ENCODE measurements at places on chromosomes 7 and 10.

DNA sequence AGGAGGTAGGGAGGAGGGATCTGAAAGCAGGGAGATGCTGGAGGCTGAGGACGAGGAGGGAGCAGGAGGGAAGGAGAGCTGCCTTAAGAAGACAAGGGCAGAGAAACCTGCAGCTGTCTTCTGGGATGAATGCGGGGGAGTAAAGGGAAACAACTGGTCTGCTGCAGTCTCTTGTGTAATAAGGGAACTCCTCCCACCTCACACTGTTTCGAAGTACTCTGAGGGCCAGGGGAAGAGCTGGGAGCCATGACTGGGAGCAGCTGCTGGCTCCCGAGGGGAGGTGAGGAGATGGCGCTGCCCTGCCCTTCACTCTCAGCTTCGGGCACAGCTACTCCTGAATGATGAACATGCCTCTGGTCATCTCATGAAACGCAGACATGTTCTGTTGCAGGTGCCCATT, 65.1 kb downstream of the CLEC2L start:
- H3K4me1 ChIP-seq = no peaks in the 10 kb centered on the region
- no peak overlapping the region for H3K27ac ChIP-seq
- H3K27me3 ChIP-seq = no peaks in the 10 kb centered on the region
- H3K36me3 ChIP-seq = no peaks in the 10 kb centered on the region
- H3K4me3 ChIP-seq = no peak overlapping the region

DNA sequence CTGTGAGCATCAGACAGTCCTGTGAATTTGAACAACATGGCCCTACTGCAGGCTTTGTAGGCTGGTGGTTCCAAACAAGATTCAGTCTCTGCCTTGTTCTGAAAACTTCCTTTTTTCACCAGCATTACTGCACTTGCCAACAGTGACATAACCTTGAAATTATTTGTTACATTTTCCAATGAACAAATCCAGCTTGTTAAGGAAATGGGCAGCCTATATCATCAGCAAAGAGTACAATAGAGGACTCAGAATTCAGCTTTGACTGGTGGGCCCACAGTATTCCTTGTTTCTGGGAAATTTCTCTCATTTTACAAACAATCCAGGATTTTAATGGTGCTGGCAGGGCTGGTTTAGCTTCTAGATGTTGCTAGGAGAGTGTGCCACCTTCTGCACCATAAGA, 703.7 kb upstream of the FZD8 start:
- H3K27me3 ChIP-seq = no peaks in the 10 kb centered on the region
- H3K27ac ChIP-seq = no peak overlapping the region
- DNase-seq = no peak
- H3K4me1 ChIP-seq = no peaks in the 10 kb centered on the region
- no peak overlapping the region for H3K4me3 ChIP-seq

DNA sequence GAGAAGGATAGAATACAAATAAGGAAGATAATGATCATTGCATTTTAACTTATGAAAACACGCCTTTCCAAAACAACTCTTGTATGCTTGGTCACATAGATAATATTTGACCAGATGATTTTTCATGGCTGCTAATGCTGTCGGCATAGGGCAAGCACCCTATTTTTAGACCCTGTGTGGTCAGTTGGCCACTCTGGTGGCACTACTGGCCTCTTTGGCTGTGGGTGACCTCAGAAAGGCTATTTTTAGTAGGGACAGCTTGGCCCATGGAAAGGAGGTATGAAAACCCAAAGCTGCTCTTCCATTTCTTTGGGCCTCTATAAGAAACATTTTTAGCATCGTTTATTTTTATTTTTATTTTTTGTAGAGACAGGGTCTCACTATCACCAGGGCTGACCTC, 12.3 kb downstream of the BMPER start:
- H3K36me3 ChIP-seq = peaks cover 2% of the 10 kb centered on the region
- H3K4me3 ChIP-seq = no peak overlapping the region
- no peak overlapping the region for H3K27ac ChIP-seq
- no peaks in the 10 kb centered on the region for H3K27me3 ChIP-seq

DNA sequence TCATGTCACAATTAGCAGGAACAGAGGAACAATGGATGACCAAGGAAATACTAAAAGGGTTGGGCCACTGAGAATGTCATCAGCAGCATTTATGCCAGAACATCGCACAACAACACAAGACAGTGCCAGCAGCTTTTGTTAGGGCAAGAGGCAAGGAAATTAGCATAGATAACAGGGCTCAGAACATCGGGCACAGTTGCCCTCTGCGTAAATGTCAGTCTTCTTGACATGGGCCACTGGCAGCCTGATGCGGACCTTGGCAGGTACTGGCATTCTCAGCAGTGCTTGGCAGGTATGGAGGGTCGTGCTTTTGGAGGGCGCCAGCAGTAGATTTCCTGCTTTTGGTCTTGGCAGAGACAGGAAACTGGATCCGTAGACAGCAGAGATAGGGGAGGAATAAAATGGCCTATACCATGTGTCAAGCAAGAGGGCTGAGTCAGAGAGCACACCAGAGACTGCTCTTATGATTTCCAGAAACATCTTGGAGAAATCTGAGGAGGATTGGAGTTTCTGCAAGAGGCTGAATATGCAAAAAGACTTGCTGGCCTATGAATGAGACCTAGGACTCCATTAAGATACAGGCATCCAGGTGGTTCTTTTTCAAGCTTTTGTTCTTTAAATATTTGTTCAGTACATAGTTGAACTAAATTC, 371.5 kb upstream of the MTPN start:
- H3K36me3 ChIP-seq = no peaks in the 10 kb centered on the region
- no peaks in the 10 kb centered on the region for H3K4me1 ChIP-seq
- no peak overlapping the region for H3K4me3 ChIP-seq
- H3K27me3 ChIP-seq = no peaks in the 10 kb centered on the region

DNA sequence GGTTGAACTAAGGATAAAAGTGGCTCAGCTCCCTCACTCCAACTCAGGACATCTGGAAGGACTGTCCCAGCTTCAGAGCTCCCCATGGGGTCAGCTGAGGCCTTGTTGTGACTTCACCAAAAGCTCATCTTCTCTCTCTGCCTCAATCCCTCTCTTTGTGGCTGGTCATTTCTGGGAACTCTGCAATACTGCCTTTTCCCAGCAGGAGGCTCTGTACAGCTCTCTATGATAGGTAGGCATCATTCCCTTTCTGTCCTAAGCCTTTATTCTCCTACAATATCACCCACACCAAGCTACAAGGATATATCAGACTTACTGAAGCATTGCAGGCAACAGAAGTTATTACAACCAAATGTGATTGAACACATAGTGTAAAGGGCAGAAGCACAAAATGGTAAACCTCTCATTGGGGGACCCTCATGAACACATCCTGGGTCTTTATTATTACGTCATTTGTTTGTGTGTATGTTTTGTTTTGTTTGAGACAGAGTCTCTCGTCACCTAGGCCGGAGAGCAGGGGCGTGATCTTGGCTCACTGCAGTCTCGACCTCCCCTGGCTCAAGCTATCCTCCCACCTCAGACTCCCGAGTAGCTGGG, 36.7 kb upstream of the PRPS1L1 start:
- DNase-seq = peak; percentile 68
- H3K4me1 ChIP-seq = no peaks in the 10 kb centered on the region
- no peaks in the 10 kb centered on the region for H3K27me3 ChIP-seq
- H3K36me3 ChIP-seq = no peaks in the 10 kb centered on the region
- H3K27ac ChIP-seq = no peak overlapping the region

DNA sequence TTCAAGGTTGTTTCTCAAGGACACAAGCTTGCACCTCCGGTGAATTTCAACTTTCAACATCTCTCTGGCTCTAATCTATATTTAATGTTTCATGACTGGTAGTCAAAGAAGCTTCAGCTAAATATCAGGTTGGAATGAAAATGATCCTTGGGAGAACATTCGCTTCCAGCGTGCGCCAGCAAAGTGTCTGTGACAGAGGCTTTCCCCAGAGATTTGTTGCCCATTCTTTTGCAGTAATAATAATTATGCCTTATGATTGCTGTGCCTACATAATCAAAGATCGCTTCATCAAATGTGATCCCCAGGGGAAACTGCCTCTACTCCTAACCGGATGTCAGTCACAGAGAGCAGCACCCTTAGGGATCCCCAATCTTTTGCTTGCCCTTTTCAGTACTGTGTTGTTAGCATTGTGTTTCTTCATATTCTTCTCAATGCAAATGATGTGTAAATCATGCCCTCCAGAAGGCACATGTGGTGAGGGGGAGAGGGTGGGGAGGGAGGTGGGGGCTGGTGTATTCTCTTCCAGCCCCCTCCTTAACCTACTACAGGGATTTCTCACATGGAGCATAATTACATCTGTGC, 30.5 kb downstream of the FZD1 start:
- H3K36me3 ChIP-seq = no peaks in the 10 kb centered on the region
- DNase-seq = no peak
- no peak overlapping the region for H3K4me3 ChIP-seq
- no peaks in the 10 kb centered on the region for H3K27me3 ChIP-seq
- no peaks in the 10 kb centered on the region for H3K4me1 ChIP-seq

GRCh38 chr7:129550693-129551360, 48.5 kb downstream of the SMKR1 start:
- no peak overlapping the region for H3K4me3 ChIP-seq
- H3K27me3 ChIP-seq = no peaks in the 10 kb centered on the region
- no peaks in the 10 kb centered on the region for H3K36me3 ChIP-seq
- H3K27ac ChIP-seq = no peak overlapping the region
- DNase-seq = no peak

- DNase-seq = peak; percentile 61
- no peaks in the 10 kb centered on the region for H3K36me3 ChIP-seq
- H3K4me1 ChIP-seq = no peaks in the 10 kb centered on the region
- no peaks in the 10 kb centered on the region for H3K27me3 ChIP-seq
- H3K4me3 ChIP-seq = no peak overlapping the region
These were observed 38.2 kb downstream of the SPOCK2 start for GRCh38 chr10:72049969-72050781.

- H3K27me3 ChIP-seq = no peaks in the 10 kb centered on the region
- H3K36me3 ChIP-seq = no peaks in the 10 kb centered on the region
- H3K4me3 ChIP-seq = no peak overlapping the region
- peaks cover 4% of the 10 kb centered on the region for H3K4me1 ChIP-seq
These were observed 3.3 kb downstream of the FRMPD2 start for GRCh38 chr10:48271047-48271730.

DNA sequence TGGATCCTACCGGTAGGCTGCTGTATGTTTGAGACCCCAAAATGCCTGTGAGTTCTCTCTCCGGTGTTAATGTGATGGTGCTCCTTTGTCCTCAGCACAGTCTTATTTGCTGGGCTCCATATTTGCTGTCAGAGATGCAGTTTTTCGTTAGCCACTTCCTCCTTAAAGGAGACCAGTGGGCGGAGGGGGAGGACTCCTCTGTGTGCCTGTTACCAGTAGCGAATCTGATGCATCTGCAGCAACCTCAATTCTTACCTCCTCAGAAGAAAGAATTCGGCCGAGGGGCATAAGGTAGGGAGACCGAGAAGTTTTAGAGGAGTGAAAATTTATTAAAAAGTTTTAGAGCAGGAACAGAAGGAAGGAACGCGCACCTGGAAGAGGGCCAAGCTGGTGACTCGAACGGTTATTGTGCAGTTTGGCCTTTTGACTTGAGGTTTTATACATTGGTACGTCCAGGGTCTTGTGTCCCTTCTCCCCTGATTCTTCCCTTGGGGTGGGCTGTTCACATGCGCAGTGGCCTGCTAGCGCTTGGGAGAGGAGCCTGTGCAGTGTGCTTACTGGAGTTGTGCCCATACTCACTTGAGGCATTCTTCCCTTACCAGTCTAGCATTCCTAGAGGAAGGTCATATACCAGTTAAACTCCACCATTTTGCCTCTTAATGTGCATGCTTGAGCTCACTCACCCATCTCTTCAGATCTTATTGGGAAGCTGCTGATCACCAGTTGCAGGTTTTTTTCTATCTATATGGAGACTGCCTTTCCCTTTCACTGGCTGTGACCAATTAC, 49.5 kb downstream of the GNAI1 start:
- H3K27ac ChIP-seq = no peak overlapping the region
- H3K36me3 ChIP-seq = no peaks in the 10 kb centered on the region
- DNase-seq = peak; percentile 25
- H3K4me1 ChIP-seq = peaks cover 9% of the 10 kb centered on the region
